ENCODE measurements at places on chromosomes 6 and 20.

- DNase-seq, result no peak
Measured at GRCh38 chr6:108565091-108565766, 4.5 kb downstream of the FOXO3 start.

- DNase-seq, result no peak
Measured at GRCh38 chr6:140276719-140277118, 902.3 kb upstream of the CITED2 start.

- DNase-seq, result no peak
Measured at GRCh38 chr6:1039746-1040145, 272.2 kb upstream of the FOXQ1 start.

DNA sequence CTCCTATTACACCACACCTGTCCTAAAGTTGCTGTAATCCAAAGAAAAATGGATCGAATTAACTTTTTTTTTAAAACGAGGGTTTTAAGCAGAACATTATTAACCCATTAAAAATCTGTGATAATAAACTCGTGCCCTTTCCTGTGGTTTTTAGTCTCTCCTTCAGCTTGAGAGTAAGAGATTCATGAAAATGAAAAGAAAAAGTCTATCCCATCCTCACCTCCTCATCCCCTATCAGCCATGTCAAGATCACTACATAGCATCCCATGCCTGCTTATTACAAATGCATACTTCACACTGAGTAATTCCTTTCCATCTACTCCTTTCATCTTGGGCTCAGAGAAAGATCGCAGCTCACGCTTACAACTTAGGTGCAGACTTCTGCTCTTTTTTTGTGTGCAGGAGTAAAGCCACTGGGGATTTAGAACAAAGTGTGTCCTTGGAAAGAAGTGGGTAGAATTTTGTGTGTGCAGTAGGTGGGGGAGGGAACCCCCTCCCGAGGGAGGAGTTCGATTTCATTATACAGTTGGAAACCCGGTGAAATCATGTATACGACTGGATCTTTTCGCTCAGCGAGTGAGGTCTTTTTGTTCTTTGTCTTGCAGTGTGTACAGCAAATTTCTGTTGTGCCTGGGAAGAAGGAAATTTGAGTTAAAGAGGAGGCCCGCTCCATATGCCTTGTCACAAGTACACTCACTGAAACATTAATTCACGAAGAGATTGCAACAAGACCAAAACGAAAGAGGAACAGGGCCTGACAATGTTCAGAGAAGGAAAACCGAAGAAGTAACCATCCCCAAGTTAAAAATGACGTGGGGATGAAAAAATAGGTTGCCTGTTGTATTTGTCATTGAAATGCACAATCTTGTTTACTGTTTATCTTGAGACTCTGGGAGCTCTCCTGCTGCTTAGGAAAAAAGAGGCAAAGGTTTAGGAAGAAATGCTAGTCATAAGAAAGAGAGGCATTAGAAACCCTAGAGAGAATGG, 146.5 kb upstream of the ZNF217 start:
- DNase-seq, result peak; percentile 92

- no peak for DNase-seq
Measured at GRCh38 chr6:82984720-82985119, 80.9 kb downstream of the UBE3D start.

GRCh38 chr6:76861403-76861802, 601.9 kb downstream of the HTR1B start:
- no peak for DNase-seq

DNA sequence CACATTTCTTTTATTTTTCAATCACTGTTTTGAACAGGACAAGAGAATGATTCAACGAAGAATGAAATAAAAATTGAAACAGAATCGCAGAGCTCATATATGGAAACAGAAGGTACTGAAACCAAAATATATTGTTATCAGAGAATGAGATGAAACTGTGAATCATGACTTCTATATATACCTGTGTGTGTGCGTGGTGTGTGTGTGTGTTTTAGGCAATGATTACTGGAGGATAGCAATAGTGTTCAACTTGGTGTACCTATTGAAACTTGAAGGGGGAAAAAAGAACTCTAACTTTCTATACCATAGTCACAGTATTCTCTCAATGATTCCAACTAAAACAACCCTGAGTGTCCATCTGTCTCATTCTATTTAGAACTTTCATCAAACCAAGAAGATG, 586.6 kb downstream of the KIF16B start:
- DNase-seq, result no peak

DNA sequence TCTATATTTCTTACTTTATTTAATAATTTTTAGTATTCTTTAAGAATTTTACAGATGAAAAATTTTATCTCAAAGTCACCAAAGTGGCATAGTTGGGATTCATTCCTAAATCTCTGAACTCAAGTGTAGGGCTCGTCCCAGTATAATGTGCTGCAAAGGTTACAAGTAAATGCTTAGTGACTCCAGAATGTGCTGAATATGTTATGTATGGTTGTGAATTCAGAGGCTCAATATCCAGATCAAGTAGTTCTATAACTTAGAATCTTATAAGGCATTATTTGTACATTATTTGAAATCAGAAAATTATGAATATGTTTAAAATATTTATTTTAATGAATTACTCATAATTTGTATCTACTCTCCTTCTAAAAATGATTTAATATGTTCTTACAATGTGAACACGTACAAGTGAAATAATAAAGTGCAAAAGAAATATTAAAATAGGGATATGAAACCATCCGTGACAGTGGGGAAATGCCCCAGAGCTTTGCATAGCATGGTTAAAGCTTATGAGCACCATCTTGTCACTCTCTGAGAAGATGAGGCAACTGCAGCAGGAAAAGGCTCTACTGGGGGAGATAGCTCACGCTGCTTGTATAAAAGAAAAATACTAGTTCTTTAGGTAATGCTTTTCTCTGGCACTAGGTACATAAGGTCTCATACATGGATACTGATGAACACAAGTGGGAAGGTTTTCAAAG, 259.0 kb downstream of the FOXC1 start:
- no peak for DNase-seq

DNA sequence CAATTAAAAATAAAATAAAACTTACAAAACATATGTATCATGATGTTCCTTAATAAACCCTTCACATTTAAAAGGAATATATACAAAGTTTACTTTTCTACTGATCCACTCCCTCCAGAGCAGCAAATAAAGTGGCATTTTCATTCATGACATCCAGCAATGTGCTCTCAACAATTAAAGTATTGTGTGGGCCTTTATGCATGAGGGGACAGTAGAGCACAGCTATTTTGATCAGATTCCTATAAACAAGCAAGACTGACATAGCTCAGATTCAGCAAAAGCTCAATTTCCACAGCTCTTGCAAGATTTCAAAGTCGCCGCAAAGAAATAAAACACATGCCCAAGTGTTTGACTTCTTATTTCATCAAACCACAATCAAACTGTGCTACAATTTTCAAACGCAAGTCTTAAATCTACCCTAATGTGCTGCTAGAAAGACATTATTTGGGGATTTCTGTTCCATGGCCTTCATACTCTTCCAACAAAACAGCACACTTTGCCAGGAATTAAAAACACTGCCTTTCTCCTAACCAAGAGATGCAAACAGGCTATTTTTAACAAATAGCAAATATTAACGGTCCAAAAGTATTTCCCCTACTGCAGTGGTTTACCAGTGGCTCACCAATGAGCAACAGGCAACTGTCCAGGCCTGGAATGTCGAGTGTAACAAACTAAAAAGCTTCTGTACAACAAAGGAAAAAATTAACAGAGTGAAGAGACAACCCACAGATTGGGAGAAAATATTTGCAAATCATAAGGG, 52.3 kb downstream of the MBOAT1 start:
- no peak for DNase-seq

DNA sequence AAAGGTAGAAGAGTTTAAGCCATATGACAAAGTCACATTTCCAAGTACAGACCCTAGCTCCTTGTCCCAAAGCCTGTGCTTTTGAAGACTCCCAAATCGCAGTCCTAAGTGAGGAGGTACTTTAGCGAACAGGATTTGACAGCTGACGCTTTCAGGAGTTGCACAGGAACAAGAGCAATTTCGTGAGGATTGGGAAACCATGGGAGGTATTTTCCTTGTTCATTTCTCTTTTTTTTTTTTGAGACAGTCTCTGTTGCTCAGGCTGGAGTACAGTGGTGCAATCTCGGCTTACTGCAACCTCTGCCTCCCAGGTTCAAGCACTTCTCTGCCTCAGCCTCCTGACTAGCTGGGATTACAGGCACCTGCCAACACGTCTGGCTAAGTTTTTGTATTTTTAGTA, 150.6 kb downstream of the MTHFD1L start:
- DNase-seq, result no peak

DNA sequence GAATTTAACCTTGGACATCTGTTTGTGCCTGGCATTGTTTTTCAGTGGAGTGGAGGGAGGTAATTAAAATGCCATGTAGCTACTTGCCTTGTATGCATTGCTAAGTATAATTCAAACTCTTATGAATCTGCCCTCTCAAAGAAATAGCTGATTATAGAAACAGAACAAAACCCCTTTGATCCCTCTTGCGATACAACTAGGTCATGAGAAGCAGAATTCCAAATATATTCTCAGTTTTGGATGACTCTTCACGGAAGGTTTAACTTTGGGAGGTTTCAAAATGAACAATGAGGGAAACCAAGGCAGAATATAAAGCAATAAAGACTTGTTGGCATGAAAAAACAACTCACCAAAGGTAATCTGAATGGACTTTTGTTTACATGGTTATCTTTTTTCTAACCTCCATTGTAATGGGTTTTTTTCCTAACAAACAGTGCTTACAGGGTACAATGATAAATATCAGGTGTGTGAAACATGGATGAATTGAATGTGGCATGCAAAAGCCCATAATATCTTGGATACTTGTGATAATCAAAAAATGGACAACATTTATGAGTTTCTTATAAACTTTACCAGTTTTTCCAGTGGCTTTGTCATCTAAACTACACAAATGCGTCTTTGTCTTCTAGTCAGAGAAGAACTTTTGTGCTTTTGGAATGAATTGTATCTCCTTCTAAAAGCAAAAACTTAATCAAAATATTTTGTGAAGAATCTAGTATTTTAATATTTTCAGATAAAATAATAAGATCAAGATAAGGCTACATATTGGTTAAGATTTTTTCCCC, 15.7 kb upstream of the HEY2 start:
- no peak for DNase-seq

DNA sequence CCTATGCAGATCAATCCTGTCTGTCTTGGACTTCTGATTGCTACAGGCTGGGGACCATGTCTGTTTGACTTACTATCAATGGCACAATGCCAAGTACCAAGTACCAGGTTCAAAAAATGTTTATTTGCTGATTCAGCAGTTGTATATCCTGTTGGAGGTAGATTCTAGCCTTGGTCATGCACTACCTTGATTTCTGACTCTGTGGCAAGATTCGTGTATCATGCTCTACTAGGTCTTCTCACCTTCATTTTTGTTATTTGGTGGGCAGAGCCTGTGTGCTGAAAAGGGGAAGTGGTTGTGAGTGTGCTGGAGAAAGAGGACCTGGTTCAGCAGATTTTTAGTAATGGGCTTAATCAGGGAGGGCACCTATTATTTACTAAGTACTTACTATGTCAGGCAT, 192.4 kb upstream of the MYLIP start:
- no peak for DNase-seq

GRCh38 chr6:156279261-156279969, 497.8 kb upstream of the ARID1B start:
- DNase-seq, result peak; percentile 16

DNA sequence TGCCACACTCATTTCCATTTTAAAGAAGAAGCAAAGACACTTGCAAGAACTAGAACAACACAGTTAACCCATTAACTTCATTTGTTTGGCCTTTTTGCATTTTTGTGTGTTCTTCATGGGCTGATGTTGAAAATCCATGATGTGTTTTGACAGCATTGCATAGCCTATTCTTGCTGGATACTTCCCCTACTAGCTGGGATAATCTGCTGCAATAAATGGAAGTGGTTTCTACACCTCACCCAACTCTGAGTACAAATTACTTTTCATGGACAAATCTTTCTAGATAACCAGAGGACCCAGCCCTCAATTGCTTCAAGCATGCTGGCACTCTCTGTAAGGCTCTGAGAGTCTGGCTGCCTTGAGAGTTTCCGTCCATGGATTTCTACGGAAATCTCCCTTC, 26.5 kb downstream of the CST9L start:
- no peak for DNase-seq

- no peak for DNase-seq
Measured at GRCh38 chr6:5671601-5672559, 334.8 kb downstream of the NRN1 start.

DNA sequence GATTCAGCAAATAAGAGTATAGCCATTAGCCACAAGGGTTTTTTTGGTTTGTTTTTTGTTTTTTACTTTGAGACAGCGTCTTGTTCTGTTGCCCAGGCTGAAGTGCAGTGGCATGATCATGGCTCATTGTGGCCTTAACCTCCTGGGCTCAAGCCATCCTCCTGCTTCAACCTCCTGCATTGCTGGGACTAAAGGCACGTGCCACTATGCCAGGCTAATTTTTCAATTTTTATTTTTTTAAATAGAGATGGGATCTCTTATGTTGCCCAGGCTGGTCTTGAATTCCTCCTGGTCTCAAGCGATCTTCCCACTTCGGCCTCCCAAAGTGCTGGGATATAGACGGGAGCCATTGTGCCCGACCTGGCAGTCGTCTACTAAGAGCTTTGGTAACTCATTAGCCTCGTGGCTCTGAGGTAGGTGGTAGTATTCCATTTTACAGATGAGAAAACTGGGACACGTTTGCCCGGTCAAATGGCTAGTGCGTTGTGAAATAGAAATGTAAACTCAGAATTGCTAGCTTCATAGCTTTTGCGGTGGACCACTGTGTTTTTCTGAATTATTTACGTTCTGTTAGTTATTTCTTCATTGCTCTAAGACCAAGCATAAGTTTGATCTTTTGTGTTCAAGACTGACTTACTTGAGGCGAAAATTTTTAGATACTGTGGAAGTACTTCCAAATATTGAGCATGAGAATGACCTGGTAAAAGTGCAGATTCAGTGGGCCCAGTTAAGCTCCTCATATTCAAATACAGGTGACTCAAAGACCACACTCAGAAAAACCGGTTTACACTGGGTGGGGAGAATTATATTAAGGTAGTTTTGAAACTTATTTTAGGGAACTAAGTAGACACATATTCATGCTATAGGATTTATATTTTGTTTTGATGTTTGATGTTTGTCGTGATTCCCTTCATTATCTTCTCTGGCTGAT, 2.1 kb downstream of the PANK2 start:
- DNase-seq, result no peak

- DNase-seq, result no peak
Measured at GRCh38 chr20:22795871-22796270, 211.5 kb upstream of the FOXA2 start.

DNA sequence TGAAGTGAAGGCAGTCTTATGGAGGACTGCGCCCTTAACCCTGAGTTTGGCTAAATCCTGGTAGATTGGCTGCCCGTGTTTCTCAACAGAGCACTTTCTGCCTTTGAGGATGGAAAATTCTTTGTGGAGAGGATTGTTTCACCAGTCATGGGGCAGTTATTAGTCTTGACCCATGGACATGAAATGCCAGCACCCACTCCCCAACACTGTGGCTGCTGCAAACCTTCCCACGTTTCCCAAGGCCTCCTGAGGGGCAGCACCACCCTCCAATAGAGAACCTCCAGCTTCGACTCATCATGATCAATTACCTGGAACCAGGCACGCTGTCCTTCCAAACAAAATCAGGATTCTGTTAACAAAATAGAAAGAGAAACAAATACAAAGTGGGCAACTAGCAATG, 117.8 kb downstream of the PXDC1 start:
- DNase-seq, result no peak

Measured in DMS79 treated with DMSO at 0.1 percent for 48 hours (cell line).